ENCODE measurements at places on chromosomes 1 and 21.

DNA sequence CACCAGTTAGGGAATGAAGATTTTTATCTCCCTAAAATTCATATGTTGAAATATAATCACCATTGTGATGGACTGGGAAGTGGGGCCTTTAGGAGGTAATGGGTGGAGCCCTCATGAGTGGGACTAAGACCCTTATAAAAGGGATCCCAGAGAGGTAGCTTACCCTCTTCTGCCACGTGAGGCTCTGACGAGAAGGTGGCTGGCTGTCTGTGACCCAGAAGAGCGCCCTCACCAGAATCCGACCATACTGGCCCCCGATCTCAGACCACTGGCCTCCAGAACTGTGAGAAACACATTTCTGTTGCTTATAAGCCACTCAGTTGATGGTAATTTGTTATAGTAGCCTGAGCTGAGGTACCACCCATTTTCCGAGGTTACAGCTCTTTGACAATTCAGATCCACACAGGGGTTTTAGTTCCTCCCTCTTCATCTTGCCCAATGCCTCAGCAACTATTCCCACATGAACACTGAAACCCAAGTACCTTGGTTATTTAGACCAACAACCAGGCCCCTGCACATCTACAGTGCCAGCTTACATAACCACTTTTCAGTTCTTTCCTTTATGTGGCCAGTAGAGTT is 27.6 kb upstream of the HUNK start:
- no peak for DNase-seq

DNA sequence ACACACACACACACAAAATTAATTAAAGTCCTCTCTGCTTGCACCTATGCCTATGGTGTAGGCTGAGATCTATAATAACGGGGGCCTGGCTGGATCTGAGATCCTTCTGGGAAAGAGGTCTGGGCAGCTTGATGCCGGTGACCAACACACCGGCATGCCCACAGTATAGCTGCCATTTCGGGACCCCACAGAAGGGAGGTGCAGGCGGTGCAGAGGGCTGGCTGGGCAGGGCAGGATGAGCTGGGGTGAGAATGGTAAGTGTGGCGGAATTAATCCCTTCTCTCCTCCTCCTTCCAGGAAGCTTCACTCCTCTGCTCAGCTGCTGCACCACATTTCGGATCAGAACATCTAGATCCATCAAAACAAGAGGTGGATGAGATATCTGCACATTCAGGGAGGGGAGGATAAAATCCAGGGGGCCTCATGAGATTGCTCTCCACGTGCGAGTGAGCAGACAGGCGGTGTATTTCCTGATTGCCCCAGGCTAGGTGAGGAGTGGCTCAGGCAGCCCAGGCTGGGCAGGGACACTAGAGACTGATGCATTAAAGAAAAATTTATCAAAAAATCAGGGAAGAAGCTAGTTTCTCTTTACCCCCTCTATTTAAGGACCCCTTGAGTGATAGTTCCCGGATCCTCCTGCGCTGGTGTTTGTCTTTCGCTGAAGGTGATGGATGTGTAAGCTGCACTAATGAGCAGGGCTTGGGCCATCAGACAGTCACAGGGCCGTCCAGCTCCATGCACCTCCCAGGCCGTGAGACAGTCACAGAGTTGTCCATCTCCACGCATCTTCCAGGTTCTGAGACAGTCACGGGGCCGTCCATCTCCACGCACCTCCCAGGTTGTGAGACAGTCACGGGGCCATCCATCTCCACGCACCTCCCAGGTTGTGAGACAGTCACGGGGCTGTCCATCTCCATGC is 449.9 kb downstream of the PTPRU start:
- no peak for DNase-seq

DNA sequence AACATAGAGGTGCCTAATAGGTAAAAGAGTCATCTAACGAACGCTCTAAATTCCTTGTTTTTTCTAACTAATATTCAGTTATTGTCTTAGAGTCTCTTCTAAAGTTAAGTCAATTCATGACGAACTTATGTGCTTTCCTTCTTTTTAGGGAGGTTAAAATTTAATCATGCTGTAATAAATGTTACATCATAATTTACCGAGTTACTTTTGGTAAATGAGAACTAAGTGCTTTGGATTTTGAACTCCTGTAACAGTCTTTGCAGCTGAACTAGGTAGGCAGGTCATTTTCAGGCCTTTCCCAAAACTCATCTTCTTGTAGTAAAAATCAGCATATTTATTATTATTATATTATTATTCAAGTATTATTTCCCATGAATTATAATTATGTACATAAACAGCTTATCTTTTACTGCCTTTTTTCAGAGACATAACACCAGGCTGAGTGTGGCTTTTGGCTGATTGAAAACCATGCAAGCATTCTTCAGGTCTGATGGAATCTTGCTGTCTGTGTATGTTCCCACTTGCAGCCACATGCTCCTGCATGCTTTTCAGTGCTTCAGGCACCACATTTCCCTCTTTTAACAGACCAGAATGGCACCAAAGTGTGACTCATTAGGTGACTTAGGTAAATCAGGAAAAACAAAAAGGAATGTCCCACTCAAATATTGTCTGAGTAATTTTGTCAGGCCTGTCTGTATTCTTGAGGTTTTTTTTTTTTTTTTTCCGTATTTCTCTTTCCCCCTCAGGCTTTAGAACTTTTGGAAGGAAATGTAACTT is 81.0 kb upstream of the CD55 start:
- no peak for DNase-seq

- no peak for DNase-seq
These were observed 212.8 kb downstream of the FMN2 start for GRCh38 chr1:240304466-240304865.

DNA sequence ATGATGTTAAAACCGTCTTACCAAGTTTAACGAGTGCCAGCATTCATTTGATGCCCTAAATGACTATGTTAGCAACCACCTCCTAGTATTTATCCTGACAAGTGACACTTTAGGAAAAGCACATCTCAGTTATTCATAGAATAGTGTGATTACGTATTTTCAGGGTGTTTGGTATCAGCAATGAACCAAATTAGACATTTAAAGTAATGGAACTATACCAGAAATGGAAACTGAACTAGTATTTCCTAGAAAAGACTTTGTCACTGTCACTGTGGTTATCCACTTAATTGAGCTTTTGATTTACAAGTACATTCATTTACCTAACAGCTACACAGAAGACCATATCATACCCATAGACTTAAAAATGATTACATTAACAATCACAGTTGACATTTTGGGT is 3.6 kb upstream of the IL12RB2 start:
- DNase-seq: no peak

DNA sequence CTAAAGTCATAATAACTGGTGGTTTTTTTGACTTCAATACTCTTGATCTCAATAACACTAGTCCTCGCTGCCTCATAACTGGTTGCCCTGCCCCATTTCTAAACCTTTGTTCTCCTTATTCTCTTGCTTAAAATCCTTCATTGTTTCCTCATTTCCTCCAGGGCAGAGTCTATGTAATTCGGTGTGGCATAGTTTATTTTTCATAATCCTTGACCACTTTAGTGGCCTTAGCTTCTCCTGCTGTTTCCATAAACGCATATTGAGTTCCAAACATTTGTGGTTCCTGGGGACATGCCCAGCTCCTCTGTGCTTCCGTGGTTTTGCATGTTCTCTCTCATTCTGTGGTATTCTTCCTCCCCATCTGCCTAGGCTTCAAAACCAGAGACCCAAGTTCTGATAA is 19.0 kb upstream of the TLCD4 start:
- no peak for DNase-seq

DNA sequence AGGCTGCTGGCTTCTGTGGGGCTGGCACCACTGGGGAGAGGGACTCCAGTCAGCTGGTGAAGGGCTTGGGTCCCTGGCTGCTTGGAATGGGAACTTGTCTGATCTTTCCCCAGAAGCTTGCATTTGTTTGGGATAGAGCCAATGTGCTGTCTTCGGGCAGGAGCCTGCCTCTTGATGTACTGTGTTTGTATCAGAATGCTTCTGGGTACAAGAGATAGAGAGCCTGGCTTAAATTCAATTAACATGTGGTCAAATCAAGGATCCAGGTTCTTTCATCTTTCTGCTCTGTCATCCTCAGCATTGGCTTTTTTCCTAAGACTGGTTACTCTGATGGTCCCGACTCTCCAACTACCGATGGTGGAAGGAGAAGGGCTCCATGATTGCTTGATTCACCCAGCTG is 16.0 kb upstream of the PROK1 start:
- no peak for DNase-seq

DNA sequence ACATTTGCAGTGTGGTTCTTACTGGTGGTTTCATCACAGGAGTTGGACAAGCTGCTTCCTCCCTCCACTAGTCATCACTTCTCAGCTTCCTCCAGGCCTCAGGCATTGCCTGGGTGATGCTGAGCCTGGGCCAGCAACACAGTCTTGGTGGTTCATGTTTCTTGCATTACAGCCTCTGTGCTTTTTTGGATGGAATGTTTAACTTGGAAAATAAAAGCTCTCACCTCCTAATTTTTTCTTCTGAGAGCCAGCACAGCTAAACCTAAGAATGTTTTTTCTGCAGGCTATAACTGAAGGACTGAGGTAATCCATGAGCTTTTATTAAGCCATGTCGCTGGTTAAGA is 66.1 kb upstream of the RHOU start:
- no peak for DNase-seq

GRCh38 chr1:179867493-179868330 is 9.9 kb downstream of the TOR1AIP2 start:
- peak; percentile 35 for DNase-seq

- no peak for DNase-seq
These were observed 7.8 kb upstream of the TMEM222 start for GRCh38 chr1:27314169-27314568.

DNA sequence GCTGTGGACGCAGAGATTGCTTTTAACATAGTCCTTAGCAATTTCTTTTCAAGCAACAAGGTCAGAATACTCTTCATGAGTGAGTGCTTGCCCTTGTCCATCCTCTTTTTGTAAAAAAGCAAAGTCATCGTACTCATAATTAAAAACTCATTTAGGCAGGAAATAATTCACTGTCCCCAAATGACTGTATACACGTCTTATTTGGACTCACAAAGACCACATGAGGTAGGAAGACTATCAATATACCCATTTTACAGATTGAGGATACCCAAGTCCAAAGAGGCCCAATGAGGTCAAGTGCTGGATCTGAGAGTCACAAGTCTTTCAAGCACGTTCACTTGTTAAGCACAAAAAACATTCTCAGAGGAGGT is 13.2 kb downstream of the ITPKB start:
- no peak for DNase-seq

DNA sequence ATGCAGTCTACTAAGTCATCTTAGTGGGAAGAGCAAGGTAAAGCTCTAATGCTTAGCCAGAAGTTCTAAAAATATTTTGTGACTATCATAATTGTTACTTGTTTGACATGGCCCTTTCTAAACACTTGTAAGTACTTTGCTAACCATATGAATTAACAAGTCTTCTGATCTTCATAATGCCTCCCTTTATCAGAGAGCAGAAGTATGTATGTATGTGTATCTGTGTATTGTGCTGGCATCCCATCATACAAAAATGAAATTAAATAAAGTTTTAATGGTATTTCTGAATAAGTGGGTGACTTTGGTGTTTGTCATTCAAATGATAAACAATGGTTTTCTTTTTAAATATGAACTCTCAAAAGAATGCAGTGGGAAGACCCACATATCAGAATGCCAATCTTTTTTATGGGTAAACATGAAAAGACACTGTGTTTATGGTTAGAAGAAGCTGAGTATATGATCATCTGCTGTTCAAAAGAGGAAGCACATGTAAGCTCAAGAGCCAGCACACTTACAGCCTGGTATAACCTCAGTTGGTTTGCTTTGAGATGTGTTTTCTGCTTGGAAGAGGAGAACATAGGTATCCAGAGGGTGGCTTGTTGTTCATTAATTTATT is 159.6 kb downstream of the CLEC20A start:
- no peak for DNase-seq

GRCh38 chr1:239840790-239841189 is 250.9 kb upstream of the FMN2 start:
- DNase-seq: no peak

DNA sequence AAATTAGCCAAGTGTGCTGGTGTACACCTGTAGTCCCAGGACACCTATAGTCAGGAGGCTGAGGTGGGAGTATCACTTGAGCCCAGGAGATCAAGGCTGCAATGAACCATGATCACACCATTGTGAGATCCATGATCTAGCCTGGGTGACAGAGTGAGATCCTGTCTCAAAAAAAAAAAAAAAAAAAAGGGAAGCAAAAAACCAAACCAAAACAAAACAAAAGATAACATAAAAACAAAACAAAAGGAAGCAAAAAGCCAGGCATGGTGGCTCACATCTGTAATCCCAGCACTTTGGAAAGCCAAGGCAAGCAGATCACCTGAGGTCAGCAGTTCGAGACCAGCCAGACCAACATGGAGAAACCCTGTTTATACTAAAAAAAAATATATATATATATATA is 9.4 kb upstream of the AKR1A1 start:
- DNase-seq: no peak

DNA sequence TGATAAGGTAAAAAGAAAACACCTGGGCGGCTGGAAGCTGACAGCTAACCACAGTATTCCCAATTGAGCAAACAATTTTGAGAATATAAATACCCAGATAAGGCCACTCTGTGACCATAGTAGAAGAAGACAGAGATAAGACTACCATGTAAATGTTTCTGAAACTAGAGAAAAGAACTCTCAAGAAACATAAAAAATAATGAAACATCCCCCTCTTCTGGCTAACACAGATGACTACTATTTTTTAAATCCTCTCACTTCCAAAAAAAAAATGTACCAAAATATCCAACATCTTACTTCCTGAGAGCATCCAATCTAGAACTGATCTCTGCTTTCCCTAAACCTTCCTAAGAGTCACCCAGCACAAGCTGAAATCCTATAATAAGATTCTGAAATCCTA is 125.9 kb downstream of the HFM1 start:
- no peak for DNase-seq

DNA sequence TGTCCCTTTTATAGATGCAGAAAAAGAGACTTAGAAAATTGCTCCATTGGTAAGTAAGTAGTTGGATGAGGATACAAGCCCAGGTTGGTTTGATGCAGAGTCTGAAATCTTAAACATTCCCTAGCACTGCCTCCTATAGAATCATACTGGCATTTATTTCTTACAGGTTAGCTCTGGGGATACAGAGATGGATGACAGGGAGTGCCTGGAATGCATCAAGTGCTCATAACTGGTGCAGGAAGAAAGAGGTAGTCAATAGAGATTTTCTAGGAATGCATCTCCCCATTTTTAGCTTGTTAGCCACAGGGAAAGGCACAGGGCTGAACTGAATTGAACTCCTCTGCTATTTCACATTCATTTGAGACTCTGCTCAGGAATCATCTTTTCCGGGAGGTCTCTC is 269.0 kb upstream of the USP24 start:
- DNase-seq: no peak

GRCh38 chr1:69491416-69491815 is 76.3 kb upstream of the LRRC7 start:
- no peak for DNase-seq

- no peak for DNase-seq
These were observed 8.6 kb downstream of the KCNC4 start for GRCh38 chr1:110218739-110219138.

- no peak for DNase-seq
These were observed 5.5 kb upstream of the ANKRD35 start for GRCh38 chr1:145891143-145891542.

DNA sequence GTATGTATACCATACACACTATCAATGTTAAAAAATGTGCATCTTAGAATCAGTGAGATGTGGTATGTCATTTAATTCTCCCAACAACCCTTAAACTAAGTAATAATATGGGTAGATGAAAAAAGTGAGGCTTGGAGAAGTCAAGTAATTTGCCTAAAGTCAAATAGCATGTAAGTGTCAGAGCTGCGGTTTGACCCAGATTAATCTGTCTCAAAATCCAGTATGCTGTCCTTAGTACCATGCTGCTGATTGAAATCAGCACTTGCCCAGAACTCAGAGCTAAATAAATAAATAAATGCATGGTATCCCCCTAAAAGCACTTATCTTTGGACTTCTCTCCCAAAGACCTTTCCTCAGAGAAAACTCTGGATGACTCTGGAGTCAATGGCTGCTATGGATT is 16.7 kb downstream of the BCL9 start:
- DNase-seq: no peak
